ENCODE measurements at places on chromosomes 4 and X. TPM values are rescaled to one million over a fixed set of nuclear protein-coding genes. Genes with fewer than 3 reads are reported as not detected.

SSX4 gene
- not detected for total RNA-seq

ZNF718 gene
- 8.2 TPM for total RNA-seq

MAB21L2 gene
- 0.12 TPM for total RNA-seq

ABLIM2 gene
- total RNA-seq, result not detected

PRSS12 gene
- total RNA-seq, result 21.4 TPM
